ENCODE measurements at places on chromosomes 3 and 15. TPM values are rescaled to one million over a fixed set of nuclear protein-coding genes. Genes with fewer than 3 reads are reported as not detected.
A peak's percentile ranks its signal among the peaks of the same experiment; 100 is the strongest.

DNA sequence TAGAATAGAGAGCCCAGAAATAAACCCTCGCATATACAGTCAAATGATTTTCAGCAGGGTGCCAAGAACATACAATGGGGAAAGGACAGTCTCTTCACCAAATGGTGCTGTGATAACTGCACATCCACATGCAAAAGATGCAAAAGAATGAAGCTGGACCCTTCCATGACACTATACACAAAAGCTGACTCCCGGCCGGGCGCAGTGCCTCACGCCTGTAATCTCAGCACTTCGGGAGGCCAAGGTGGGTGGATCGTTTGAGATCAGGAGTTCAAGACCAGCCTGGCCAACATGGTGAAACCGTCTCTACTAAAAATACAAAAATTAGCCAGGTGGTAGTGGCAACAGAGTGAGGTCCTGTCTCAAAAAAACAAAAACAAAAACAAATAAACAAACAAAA is 43.2 kb upstream of the IQSEC1 start:
- H3K27ac ChIP-seq = no peak overlapping the region
- peak; percentile 18 for DNase-seq

SEMA6D gene
- total RNA-seq = 16.2 TPM

CHRM5 gene
- under 0.01 TPM for total RNA-seq

DNA sequence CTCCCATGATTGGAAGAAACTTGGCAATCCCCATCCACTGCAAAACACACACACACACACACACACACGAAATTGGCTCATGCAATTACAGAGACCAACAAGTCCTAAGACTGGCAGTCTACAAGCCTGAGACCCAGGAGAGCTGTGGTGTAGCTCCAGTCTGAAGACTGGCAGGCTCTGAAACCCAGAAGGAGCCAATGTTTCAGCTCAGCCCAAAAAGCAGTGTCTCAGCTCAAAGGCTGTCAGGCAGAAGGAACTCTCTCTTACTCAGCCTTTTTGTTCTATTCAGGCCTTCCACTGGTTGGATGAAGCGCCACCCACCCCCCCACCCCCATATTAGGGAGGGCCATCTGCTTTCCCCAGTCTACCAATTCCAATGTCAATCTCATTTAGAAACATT is 32.1 kb downstream of the MESD start:
- no peaks in the 10 kb centered on the region for H3K27me3 ChIP-seq
- H3K27ac ChIP-seq = peak overlapping the region; percentile 40
- peaks cover 13% of the 10 kb centered on the region for H3K4me1 ChIP-seq
- no peaks in the 10 kb centered on the region for H3K36me3 ChIP-seq
- H3K4me3 ChIP-seq = no peak overlapping the region
- DNase-seq = no peak

ADAMTS17 gene
- total RNA-seq = under 0.01 TPM

DNA sequence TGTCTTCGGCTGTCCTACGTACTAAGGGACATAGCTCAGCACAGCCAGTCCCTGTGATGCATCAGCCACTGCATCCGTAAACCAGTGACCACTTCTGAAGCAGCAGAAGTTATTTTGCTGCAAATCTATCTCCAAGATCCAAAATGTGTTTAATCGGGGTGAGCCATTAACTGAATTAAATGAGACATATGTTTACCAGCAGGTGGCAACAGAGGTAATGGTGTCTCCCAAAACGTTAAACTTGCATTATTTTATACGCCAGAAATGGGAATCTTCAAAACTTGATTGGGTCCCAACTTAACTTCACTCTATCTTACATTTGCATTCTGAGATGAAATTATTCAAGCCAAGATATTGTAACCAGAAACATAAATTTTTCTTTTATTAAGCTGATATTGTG is 75.3 kb upstream of the BOC start:
- no peaks in the 10 kb centered on the region for H3K4me1 ChIP-seq
- H3K27ac ChIP-seq = no peak overlapping the region
- no peaks in the 10 kb centered on the region for H3K27me3 ChIP-seq
- no peak overlapping the region for H3K4me3 ChIP-seq
- H3K36me3 ChIP-seq = no peaks in the 10 kb centered on the region

DNA sequence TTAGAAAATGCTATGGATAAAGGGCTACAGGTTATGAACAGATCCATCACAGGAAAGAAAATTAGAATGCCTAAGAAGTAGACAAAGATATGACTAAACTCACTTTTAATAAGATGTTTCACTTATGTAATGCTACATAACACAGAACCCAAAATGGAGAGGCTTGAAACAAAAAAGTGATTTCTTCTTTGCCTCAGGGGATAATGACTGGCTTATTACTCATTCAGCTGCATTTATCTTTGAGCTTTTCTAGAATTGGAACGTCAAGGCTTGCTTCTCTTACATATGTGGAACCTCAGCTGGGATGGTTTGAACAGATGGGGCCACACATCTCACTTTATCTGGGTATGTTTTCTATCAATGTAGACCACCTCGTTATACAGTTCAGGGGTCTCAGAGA is 120.6 kb upstream of the EPHA3 start:
- DNase-seq = peak; percentile 18
- no peak overlapping the region for H3K4me3 ChIP-seq
- H3K36me3 ChIP-seq = no peaks in the 10 kb centered on the region
- peaks cover 29% of the 10 kb centered on the region for H3K4me1 ChIP-seq
- H3K27me3 ChIP-seq = no peaks in the 10 kb centered on the region

GOLGA8T gene
- total RNA-seq = not detected

- no peak overlapping the region for H3K4me3 ChIP-seq
- no peak for DNase-seq
- no peak overlapping the region for H3K27ac ChIP-seq
- H3K36me3 ChIP-seq = no peaks in the 10 kb centered on the region
- no peaks in the 10 kb centered on the region for H3K27me3 ChIP-seq
Observed at GRCh38 chr3:85090495-85090894, 131.7 kb downstream of the CADM2 start.

ZNF502 gene
- 4.0 TPM for total RNA-seq

GRCh38 chr3:141389703-141390102 is 21.4 kb downstream of the ZBTB38 start:
- DNase-seq = no peak
- H3K27me3 ChIP-seq = no peaks in the 10 kb centered on the region
- peaks cover 18% of the 10 kb centered on the region for H3K36me3 ChIP-seq
- H3K4me1 ChIP-seq = peaks cover 26% of the 10 kb centered on the region
- H3K4me3 ChIP-seq = no peak overlapping the region

- no peak overlapping the region for H3K4me3 ChIP-seq
- H3K27me3 ChIP-seq = no peaks in the 10 kb centered on the region
- peaks cover 43% of the 10 kb centered on the region for H3K36me3 ChIP-seq
- DNase-seq = no peak
Observed at GRCh38 chr3:128914966-128915645, 35.7 kb downstream of the ACAD9 start.

All from osteoblast (primary cell).